ENCODE measurements at places on chromosomes 4 and X.

DNA sequence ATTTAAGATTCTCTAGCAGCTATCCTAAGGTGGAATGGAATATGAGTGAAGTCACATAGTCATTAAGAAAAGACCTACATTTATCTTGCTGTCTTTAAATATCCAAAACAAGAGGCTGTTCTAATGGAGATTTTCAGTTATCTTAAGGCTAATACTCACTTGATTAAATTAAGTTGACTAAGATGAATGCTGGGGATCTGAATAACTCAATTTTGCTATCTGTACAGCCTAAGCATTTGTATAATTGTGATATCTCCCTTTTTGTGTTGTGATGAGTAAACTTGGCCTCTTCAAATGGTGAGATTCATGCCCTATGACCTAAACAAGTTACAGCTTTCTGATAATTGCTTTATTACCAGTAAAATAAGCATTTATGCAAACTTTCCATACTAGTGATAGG lies 13.6 kb upstream of the GUCY1A1 start:
- DNase-seq, result no peak

DNA sequence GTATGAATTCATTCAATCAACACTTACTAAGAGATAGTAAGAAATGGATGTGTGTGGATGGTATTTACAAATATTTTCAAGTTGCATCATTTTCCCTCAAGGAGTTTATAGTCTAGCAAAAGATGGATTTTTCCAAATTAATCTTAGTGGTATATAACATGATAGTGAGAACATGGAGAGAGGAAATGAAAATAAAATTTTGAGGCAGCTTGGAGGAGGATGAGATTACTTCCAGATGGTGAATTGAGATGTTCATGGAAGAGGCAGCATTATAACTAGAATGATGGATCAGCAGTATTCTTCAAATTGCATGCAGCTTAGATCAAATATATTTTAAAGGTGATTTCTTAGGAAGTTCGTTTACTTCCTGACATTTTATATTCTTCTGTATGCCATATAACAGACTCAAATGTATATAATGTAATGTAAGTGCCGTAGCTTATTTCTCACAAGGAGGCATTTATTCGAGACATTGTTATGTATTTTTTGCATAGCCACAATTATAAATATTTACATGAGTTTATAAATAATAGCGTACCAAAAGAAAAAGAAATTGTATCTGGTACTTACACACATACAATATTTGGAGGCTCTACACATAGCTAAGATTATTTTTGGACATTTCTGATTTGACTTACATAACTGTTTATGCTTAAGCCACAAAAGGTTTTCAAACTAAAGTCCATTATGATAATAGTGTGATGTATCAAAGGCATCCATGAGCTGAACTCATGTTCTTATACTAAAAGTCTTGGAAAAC lies 439.4 kb downstream of the SPRY1 start:
- no peak for DNase-seq

- DNase-seq, result no peak
Measured at GRCh38 chrX:38233891-38234667, 13.4 kb upstream of the SRPX start.

DNA sequence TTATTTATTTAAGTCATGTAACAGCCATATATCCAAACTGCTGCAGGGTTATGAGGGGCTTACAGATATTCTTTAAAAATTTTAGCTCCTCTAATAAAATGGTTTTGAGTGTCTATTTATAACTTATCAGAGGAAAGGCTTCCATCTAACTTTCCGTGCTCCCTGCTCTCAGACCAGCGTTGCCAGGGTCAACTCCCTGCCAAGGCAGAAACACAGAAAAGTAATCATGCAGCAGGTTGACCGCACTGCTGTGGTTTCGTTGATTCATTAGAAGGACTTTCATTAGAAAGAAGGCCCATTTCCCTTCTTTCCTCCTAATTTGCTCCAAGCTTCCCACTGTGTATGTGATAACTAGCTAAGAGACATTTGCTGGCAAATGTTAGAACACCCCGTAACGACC lies 33.9 kb downstream of the BCLAF3 start:
- DNase-seq, result no peak

- DNase-seq, result peak; percentile 2
Measured at GRCh38 chr4:150150629-150151062, 72.4 kb downstream of the DCLK2 start.

DNA sequence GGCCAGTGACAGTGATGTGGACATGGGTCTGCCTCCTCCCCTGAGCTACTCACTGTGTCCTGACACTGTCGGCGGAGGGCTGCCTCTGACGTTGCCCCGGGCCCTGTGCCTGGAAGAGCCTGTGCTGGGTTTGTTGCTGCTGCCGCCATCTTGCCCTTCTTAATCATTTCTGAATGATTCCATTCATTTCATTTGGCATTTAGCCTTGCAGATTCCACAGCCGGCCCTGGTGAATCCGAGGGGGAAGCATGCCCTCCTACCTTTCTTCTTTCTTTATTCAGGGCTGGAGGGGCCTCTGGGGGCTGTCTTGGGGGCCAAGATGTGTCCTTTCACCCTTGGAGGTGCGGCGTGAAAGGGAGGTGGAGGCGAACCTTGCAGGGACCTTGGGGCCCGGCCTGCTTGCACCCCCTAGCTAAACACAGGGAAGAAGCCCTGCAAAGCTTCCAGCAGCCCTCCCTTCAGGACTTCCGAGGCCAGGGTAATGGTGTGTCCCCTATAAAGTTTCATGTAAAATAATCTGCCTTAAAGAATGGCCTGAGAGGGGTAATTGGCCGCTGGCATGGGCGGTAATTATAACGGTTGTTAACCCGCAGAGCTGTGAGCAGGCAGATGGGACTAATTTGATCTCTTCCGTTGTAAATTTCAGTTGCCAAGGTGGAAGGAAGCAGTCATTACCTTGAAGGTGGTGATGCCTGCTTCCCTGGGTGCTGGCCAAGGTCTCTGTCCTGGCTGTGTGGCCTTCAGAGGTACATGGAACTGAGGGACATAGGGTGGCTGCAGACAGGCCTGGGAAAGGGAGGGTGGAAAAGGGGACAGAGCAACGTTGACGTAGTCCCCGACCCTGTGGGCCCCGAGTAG lies 92.3 kb downstream of the PSAPL1 start:
- DNase-seq, result no peak

- no peak for DNase-seq
Measured at GRCh38 chrX:17919896-17920446, 58.9 kb upstream of the RAI2 start.

DNA sequence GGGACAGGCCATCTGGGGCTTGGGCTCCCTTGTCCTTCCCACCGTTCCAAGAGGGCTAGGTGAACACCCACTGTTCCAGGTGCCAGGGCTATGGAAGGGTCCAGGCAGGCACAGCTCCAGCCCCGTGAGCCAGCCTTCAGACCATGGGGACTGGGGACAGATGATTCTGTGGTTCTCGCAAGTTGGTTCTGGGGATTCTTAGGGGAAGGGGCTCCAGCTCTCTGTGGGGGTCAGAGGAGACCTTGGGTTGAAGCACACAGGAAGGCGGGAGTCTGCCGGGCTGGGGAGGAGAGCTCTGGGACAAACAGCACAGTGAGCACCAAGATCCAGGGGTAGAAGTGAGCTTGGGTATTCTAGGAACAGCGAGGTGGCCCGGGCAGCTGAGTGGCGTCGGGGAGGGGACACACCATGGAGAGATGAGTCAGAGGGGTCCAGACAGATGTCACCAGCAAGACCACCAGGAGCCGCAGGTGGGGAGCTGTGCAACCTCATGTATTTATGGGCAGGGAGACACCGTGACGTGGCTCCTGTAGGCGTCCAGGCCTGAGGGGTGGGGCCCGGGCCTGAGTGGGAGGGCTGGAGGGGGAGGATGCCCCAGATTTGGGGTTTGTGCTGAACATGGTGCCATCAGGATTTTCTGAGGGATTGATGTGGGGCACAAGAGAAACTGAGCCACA lies 48.8 kb upstream of the HMX1 start:
- DNase-seq, result no peak

DNA sequence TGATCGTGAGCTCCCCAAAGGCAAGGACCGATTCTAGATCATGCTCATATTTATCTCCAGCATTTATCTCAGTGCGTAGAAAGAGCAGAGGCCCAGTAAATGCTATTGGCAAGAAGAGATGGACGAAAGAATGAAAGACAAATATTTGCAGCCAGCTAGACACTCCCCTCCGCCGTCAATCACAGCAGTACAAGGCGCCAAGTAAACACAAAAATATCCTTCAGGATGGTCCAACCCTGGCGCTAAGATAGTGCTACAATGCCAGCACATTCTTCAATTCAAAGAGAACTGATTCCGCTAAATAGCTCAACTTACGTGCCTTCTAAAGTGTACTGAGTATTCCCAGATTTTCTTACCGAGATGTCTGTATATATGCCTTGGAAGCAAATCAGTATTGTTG lies 114.5 kb downstream of the DDX53 start:
- no peak for DNase-seq

DNA sequence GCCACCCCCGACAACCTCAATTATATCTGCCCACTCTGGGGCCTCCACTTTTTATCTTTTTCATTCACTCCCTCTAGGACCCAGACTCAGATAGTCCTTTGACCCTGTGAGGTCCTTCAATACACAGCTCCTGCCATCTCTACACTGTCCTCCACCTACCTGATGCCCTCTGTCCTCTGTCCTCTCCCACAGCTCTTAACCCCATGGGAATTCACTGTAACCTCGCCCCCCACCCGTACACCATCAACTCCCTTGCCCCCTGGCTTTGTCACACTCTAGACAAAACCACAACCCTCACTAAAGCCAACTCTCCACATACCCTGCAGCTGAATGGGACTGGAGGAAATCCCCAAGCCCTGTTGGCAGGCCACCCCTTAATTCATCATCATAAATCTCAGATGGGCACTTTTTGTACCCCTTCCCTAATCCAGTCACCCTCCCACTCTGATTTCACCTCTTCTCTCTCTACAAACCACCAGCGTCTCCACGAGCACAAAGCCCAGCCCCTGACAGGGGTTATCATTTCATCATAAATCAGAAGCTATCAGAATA lies 52.3 kb upstream of the ENPP6 start:
- no peak for DNase-seq

- no peak for DNase-seq
Measured at GRCh38 chr4:105620640-105621323, 68.4 kb downstream of the ARHGEF38 start.

GRCh38 chr4:150283689-150284088 lies 205.4 kb downstream of the DCLK2 start:
- DNase-seq, result no peak

DNA sequence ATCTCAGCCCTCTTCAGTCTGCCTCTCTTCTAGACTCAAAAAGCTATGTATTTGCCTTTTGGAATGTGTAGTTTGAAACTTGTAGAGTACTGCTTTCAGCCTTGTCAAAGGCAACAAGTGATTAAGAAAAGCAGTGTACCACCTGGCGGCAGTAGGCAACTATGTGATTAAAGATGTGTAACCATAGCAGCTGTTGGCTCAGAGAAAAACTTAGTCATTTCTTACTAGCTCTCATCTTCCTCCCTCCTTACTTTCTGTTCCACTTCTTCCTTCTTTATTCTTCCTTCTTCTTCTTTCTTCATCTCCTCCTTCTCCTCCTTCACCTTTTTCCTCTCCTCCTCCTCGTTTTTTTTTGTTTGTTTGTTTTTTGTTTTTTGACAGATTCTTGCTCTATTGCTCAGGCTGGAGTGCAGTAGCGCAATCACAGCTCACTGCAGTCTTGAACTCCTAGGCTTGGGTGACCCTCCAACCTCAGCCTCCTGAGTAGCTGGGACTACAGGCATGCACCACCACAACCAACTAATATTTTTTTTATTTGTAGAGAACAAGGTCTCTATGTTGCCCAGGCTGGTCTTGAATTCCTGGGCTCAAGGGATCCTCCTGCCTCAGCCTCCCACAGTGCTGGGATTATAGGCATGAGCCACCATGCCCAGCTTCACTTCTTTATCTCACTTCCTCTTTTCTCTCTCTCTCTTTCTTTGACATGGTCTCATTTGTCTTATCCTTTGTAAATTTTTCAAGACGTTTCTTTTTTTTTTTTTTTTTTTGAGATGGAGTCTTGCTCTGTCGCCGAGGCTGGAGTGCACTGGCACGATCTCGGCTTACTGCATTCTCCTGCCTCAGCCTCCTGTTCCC lies 32.6 kb downstream of the ABHD18 start:
- DNase-seq, result no peak

DNA sequence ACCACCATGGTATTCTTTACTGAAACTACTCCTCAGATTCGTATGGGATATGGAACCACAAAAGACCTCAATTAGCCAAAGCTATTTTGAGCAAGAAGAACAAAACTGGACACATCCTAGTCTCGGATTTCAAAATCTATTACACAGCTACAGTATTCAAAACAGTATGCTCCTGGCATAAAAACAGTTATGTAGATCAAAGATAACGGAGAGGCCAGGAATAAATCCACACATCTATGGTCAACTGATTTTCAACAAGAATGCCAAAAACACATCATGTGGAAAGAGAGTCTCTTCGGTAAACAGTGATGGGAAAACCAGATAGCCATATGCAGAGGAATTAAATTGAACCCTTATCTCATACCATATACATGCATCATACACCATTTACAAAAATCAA lies 155.3 kb downstream of the SPCS3 start:
- DNase-seq, result no peak

- no peak for DNase-seq
Measured at GRCh38 chrX:122667667-122668066, 516.4 kb upstream of the GRIA3 start.

GRCh38 chr4:119559044-119559647 lies 69.5 kb downstream of the PDE5A start:
- DNase-seq, result peak; percentile 16

GRCh38 chrX:49263631-49264030 lies 879 bp downstream of the FOXP3 start:
- DNase-seq, result no peak

DNA sequence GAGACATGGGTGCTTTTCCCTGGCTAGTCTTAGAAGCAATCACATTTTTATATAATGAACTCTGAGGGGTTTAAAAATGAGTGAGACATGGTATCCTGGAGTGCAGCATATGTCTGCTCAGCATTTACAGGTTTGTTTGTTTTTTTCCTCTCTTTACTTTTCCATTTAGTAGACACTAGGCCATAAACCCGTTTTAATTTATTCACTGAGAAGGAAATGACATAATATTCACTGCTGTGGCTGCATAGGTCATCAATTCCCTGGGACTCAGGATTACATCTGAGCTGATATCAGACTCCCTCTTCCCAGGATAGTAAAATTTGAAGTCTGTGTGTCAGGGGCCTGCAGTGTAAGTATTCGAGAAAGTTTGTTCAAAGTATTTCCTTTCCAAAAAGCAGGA lies 178.9 kb upstream of the SPRY1 start:
- DNase-seq, result no peak

DNA sequence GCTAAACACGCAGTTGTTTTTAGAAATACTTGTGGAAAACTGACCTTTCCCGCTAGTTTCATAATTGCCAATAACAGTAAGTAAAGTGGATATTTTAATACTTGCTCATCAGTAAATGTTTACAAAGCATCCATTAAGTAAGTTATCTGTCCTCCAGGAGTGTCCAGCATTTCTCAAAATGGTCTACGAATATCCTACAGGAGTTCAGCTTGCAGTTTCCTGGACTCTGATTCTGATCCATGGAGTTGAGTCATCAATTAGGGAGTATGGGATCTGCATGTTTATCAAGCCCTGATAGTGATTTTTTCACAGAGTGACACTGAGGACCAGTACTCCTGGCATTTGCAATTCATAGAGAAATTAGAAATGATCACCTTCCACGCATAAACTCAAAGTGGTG lies 325.2 kb upstream of the AADAT start:
- no peak for DNase-seq

GRCh38 chrX:149982310-149982709 lies 44.0 kb upstream of the EOLA2 start:
- DNase-seq, result no peak

GRCh38 chrX:75421688-75422230 lies 101.1 kb downstream of the ZDHHC15 start:
- no peak for DNase-seq

GRCh38 chrX:100647095-100647494 lies 3.1 kb downstream of the SRPX2 start:
- no peak for DNase-seq

- DNase-seq, result no peak
Measured at GRCh38 chrX:134883137-134883700, 107.6 kb upstream of the SMIM10 start.

Data from DMS79 treated with DMSO at 0.1 percent for 48 hours (cell line).